ENCODE measurements at places on chromosomes 12 and 14. TPM values are rescaled to one million over a fixed set of nuclear protein-coding genes. Genes with fewer than 3 reads are reported as not detected.

The CMTM5 gene
- not detected for total RNA-seq

The SLC6A15 gene
- total RNA-seq, result 0.30 TPM

The RNASE2 gene
- not detected for total RNA-seq

The SLC5A8 gene
- total RNA-seq, result not detected

The TRPV4 gene
- total RNA-seq, result not detected

Data from activated naive CD4-positive, alpha-beta T cell treated with anti-CD3 and anti-CD28 coated beads for 36 hours (primary cell).